Stimulated activated CD4-positive, alpha-beta T cell treated with anti-CD3 and anti-CD28 coated beads, Interleukin-1b, Interleukin-23, amount 100 ng/mL, for 1 hour (primary cell): ENCODE measurements at places on chromosomes 3 and 15.

DNA sequence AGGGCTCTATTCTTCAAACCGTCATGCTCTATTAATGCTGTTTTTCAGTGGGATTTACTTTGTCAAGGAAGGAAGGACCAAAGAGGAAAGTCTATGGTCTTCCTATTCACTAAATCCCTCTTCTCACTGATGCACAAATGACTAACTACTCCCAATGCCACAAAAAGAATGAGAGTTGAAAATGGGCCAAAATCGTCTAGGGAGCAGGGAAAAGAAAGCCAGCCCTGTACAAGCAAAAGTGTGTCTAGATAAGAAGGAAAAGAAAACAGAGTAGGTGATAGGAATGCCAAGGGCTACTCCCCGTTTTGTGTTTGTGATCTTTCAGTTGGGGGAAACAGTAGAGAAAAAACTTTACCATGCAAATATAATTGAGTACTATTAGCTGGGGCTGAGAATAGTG, 97.2 kb upstream of the TMCO5A start:
- DNase-seq: no peak

- no peak for DNase-seq
Observed at GRCh38 chr3:160812304-160812703, 56.3 kb downstream of the PPM1L start.

DNA sequence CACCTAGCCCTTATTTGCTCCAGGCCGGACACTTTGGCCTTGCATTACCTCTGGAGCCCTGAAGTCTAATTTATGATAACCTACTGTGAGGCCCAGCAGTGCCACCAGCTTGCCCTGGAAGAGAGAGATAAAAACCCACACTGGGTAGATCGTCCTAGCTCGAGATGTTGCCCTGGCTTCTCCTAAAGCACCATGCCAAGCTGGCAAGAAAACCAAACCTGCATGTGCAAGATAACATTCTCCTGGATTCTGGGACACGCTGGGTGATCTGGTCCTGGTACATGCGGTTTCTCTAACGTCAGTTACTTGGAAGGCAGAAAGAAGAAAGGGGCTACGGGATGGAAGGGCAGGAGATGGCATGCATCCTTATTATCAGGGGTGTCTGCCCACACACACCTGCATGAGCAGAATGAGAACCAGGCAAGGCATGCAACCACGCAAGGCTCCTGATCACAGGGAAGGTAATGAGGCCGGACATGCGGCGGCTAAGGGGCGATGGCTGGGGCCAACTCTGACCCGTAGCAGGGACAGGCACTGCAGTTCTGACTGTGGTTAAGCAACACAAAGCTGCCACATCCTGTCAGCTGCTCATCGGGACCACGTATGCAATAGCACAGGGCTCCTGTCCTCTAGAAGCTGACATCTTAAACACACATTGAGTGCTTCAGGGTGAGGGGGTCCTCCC, 73.0 kb downstream of the OXNAD1 start:
- no peak for DNase-seq

DNA sequence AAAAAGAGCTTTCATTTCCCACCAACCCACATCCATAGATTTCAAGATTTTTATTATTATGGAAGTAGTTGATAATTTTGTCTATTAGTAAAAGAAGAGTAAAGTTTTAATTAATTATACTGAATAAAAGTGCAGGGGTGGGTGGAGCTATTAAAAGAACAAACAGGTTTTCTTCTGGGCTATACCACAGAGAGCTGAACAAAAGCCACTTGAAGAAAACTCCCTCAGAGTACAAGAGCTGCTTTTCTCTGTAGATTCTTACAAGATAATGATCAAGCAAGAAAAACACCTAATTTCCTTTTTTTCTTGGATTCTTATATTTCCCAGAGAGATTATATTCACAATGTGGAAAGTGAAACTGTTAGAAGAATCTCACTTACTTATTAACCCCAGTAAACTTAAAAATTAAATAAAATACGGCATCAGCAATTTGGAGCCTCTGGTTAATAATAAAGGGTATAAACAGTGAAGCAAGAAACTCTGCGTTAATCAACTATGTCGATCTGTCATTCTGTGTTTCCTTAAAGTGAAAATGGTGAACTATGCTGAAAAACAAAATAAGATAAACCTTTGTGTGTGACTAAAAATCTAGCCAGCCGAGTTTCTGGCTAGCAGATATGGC, 84.9 kb downstream of the THBS1 start:
- no peak for DNase-seq

DNA sequence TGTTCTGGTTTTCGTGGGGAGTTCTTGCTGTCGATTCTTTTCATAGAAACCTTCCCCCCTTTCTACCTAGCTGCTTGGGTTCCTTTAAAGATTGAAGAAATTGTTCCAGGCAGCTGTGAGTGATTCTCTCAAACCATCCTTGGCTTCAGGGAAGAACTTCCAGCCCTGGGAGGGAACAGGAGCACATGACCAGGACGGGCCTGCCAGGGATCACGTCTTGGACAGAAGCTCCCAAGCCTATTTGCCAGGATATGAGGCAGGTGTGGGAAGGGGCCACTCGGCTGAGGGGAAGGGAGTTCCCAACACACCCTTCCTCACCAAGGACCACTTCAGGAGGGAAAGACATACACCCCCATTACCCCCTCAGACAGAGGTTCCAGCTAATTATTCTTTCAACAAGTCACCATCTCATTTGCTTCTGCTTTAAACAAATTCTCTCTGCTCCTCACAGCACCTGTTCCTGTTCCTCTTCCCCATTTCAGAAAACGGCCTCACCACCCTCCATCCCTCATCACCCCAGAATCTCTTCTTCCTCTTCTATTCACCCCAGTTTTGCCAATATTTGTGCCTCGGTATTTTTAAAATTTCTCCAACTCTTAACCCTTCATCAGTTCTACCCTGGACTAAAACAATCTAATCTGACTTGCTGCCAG, 62.5 kb downstream of the WHAMM start:
- no peak for DNase-seq

DNA sequence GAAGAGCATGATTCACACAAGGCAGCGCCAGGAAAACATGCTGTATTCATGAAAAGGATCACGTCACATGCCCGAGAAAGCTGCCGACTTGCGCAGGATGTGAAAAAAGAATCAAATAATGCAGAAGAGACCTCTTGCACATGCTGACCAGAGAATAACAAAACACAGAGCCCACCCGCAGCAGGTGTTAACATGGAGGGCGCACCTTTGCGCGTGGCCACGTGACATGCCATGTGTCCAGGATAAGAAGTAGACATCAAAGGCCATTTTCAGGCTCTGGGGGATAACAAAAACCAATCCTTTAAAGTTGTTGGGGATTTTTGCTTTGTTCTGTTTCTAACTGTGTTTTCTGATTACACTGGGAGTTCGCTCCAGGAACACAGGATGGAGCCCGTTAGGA, 1332.8 kb downstream of the ZPLD1 start:
- no peak for DNase-seq

DNA sequence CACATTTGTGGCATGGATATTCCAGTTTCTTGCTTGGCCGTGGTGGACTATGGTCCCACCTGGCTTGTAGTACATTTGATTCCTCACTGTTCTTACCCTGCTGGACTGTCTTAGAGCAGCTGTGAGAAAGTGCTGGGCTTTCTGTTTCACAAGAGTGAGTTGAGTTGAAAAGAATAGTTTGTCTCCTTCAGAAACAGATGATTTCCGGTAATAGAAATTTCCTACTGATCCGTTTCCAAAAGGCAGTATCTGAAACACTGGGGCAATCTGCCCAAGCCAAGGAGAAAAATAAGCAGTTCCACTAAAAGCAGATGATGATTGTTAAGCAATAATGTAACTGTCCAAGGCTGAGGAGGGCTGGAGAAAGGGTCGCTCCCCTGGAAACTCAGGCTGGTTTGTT, 96.0 kb downstream of the SUCLG2 start:
- DNase-seq: no peak

GRCh38 chr3:90026406-90026805, 919.0 kb downstream of the EPHA3 start:
- DNase-seq: no peak

DNA sequence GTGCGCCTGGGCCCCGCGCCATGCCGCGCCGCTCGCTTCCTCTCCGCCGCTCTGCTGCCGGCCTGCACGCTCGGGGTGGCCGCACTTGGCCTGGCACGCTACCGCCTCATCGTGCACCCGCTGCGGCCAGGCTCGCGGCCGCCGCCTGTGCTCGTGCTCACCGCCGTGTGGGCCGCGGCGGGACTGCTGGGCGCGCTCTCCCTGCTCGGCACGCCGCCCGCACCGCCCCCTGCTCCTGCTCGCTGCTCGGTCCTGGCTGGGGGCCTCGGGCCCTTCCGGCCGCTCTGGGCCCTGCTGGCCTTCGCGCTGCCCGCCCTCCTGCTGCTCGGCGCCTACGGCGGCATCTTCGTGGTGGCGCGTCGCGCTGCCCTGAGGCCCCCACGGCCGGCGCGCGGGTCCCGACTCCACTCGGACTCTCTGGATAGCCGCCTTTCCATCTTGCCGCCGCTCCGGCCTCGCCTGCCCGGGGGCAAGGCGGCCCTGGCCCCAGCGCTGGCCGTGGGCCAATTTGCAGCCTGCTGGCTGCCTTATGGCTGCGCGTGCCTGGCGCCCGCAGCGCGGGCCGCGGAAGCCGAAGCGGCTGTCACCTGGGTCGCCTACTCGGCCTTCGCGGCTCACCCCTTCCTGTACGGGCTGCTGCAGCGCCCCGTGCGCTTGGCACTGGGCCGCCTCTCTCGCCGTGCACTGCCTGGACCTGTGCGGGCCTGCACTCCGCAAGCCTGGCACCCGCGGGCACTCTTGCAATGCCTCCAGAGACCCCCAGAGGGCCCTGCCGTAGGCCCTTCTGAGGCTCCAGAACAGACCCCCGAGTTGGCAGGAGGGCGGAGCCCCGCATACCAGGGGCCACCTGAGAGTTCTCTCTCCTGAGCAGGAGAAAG, 951 bp downstream of the GPR62 start:
- peak; percentile 19 for DNase-seq

DNA sequence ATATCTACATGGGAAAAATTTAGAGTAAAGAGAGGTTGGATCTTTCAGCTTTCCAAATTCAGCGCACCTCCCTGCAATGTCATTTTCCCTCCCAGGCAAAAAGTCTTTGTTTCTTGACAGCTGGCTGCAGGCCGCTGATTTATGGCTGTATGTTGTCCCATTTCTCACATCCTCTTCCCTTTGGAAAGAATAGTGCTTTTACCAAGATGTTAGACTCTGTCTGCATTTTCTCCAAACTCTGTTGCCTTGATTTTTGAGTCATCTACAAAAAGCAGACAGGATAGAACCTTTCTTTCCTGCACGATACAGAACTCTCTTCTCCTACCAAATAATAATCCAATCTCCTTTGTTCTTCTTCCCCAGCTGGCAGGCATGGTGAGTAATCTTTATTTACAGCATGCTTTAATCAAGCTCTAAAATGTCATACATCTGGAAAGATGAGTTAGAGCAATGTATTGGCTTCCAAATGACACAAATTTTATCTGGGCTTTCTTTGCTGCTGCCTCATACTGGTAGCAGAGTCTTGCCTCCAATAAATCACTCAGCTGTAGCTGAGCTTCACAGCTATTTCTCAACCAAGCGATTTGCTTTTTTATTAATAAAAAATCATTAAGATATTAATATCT, 101.9 kb downstream of the PIK3R4 start:
- no peak for DNase-seq
